Osteoblast (primary cell): ENCODE measurements at places on chromosomes 3 and 15. TPM values are rescaled to one million over a fixed set of nuclear protein-coding genes. Genes with fewer than 3 reads are reported as not detected.

The OSBPL10 gene
- 25.0 and 29.0 TPM in 2 replicates for total RNA-seq

The ETV5 gene
- 42.3 and 44.5 TPM in 2 replicates for total RNA-seq

The GOLGA8T gene
- total RNA-seq: not detected in 2 replicates

The KLHDC8B gene
- total RNA-seq: 16.6 and 18.3 TPM in 2 replicates

DNA sequence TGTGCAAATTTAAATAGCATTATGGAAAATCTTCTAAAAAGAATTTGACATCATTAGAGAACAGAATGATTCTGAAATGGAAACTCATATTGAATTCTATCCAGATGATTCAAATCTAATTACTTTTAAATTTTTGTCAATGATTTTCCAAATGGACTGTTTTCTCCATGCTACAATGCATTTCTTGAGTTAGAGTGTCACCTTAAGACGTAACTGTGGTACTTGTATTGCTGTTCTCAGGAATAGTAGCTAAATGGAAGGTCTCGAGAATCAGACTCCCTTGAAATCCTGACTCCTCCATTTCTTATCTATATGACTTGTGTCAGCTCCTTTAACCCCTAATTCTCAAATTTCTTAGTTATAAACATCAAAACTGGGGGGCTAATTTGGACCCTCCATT is 102.3 kb downstream of the P2RY1 start:
- DNase-seq: peak; percentile 26

- no peak for DNase-seq
Measured at GRCh38 chr3:177968891-177969290, 567.3 kb upstream of the KCNMB2 start.

DNA sequence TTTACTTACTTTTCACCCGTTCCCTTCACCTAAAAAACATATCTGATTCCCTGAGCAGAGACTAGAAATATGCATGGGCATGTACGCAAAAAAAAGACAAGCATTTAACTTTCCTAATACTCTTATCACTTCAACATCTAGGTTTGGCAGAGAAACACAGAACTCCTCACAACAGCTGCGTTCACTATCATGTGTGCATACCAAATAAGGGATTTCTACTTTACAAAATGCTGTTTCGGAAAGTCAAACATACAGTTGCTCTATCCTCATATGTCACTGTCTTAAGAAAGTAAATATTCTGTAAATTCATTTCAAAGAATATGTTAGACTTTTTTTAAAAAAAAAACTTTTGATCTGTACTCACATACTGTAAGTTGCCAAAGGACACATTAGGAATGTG is 65.1 kb upstream of the CBLB start:
- DNase-seq: no peak

DNA sequence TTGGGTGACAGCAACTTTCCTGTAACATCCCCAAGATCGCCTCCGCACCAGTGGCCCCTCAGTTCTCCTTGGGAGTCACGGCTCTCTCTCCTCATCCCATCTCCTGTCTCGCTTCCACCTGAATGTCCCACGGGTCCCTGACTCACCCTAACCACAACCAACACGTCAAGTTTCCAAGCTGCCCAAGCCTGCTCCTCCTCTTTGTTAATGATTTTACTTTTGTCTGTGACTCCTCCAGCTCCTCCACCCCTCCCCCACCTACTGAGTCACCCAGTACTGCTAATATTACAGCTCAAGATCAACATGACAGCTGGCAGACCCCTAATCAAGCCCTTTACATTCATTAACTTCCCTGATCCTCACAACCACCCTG is 39.3 kb downstream of the BDH1 start:
- peak; percentile 96 for DNase-seq

- no peak for DNase-seq
Measured at GRCh38 chr15:81288616-81289015, 35.3 kb downstream of the STARD5 start.

DNA sequence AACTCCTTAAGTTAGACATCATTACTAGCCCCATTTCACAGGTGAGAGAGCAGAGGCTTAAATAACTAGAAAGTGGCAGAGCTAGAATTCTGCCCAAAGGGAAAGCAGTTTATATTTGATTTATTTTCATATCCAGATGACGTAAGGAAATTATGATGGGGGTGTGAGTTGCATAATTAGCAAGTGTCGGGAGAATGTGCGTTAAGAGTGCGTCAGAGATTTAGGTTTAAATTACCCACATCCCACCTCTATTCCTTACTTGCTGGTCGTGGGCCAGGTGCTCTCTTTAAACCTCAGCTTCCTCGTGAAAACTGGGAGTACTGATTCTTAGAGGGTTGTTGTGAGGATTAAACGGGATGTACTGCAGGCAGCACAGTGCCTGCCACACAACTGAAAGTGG is 32.3 kb downstream of the FSTL1 start:
- no peak for DNase-seq

DNA sequence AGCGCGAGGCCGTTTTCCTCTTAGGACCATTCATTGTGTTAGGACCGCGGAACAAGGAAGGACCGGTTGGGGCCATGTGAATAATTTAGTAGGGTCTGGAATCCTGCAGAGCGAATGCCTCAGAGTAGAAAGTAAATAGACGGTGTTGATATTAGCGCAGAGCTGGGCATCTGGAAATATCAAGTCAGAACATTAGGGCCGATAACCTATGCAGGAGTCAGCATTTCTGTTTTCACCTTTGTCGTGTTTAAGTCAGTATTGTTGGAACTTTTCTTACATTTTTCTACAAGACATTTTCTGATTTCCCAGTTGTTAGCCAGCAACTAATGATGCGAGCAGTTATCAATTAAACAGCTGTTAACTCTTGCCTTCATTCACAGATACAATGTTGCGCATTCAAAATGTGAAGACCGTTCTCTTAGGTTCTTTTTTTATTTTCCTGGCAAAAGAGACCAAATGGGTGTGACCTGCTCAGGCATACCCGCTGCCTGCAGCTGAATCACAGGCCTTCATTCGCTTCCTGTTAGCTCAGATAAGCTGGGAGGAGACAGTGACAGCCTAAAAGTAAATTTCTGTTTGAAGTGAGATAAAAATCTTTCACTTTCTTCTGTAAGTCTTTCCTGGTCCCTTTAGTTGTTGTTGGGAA is 966 bp upstream of the PKM start:
- DNase-seq: peak; percentile 98

DNA sequence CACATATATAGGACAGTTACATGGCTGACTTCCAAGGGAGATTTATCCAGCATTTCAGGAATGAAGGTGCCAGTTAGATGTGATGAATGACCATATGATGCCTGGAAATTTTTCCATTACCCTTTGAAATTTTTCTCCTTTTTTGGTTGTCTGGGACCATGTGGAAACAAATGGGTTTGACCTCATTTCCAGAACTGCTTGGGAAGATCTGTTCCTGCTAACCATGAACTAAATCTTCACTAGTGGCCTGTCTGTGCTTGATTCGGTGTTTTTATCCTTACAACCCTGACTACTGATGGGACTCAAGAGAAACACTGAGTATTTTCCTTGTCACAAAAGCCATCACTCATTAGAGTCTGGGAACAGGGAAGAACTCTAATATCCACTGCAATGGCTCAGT is 409.4 kb downstream of the PDCD6IP start:
- DNase-seq: no peak

GRCh38 chr15:81781395-81781794 is 264.4 kb downstream of the MEX3B start:
- no peak for DNase-seq

GRCh38 chr3:133828576-133829309 is 23.1 kb downstream of the SRPRB start:
- peak; percentile 46 for DNase-seq

GRCh38 chr15:66251065-66251789 is 2.3 kb downstream of the MEGF11 start:
- DNase-seq: peak; percentile 86

GRCh38 chr3:180764481-180764880 is 85.2 kb upstream of the CCDC39 start:
- DNase-seq: no peak

GRCh38 chr3:127457094-127457475 is 133.4 kb downstream of the TPRA1 start:
- DNase-seq: peak; percentile 96

DNA sequence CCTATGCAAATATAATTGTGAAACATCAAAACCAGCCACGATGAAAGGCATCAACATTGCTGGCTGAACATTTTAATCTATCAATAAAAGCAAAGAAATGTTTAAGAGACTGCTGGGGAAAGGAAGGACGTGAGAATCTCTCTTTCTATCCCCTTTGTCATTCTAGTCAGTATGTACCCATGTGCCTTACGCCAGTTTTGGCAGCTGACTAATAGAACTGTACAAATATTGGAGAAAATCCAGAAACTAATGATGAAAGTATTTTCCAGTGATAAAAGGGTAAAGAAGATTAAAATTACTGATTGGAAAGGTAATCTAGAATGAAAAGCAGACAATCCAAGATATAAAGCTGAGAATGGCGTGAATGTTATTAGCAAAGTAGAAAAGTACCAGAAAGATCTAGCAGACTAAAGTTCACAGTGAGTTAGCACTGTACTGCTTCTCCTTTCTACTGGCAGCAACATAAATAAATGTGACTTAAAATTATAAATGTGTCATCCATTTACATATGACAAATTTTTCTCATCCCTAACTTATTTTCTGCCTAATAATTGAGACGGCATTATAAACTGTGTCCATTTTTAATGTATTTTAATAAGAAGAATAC is 401.9 kb upstream of the CNTN4 start:
- DNase-seq: no peak

GRCh38 chr3:181790561-181790960 is 78.8 kb downstream of the SOX2 start:
- DNase-seq: no peak

- DNase-seq: no peak
Measured at GRCh38 chr15:75358771-75359536, 9.5 kb downstream of the MAN2C1 start.

- no peak for DNase-seq
Measured at GRCh38 chr3:57064572-57064971, 4.1 kb downstream of the SPATA12 start.

- DNase-seq: peak; percentile 76
Measured at GRCh38 chr3:90184861-90185260, 1077.4 kb downstream of the EPHA3 start.

DNA sequence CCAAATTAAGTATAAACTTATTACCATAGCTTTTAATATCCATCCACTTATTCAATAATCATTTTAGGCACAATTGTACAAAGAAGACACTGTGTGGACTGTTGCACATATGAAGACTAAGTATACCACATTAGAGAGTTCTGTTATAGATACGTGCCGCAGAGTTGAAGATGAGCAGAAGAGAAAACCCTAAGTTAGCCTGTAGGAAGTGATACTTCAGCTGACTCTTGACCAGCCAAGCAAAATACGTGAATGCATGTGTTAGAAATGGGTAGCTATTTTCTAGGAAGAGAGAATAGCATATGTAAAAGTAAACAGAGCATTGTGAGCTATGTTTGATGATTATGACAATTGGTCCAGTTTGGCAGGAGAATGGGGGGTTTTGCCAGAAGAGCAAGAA is 272.0 kb upstream of the ATP11B start:
- DNase-seq: no peak

DNA sequence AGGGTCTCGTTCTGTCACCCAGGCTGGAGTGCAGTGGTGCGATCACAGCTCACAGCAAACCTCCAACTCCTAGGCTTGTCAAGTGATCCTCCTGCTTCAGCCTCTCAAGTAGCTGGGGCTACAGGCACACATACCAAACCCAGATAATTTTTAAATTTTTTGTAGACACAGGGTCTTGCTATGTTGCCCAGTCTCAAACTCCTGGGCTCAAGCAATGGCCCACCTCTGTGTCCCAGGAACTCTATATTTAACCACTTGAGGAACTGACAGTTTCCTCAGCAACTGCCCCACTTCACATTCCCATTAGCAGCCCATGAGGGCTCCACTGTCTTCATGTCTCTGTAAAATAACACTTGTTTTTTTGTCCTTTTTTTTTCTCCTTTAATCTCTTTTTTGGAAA is 68.4 kb downstream of the TAMM41 start:
- DNase-seq: no peak

- DNase-seq: peak; percentile 47
Measured at GRCh38 chr3:179149406-179149867, 1.3 kb downstream of the PIK3CA start.

- no peak for DNase-seq
Measured at GRCh38 chr3:177440456-177441104, 243.3 kb upstream of the TBL1XR1 start.

DNA sequence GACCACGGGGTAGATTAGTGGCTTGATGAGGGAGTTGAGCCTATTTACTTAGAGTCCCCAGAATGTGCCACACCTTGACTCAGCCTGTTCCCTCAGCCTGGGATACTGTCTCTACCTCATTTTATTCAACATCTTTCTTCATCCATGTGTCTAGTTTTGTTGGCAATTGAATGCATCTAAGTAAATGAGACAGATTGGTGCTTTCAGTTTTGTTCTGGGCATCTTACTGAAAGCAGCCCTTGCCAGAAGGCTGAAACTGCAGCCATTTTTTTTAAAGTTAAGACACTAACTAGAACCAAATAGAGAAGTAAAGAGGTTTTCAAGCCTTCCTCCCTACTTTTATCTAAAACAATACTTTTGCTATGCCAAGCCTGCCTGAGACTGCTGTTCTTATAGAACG is 246.8 kb downstream of the SLCO3A1 start:
- no peak for DNase-seq

DNA sequence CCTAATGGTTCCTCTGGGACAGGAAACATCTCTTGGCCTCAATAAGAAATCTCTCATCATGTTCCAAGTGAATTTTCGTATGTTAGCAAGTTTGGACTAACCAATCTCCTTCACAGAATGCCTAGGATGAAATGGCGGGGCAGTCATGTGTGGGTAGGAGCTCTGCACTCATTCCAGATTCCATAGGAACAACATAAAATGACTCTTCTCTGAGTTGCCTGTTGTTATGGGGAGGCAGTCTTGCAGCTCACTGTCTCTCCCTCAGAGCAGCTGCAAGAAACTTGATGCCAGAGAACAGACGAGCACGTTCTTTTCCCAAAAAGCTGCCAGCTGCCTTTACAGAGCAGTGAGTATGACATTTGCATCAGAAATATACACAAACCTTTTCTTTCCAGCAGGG is 34.1 kb downstream of the SPATA12 start:
- peak; percentile 83 for DNase-seq

DNA sequence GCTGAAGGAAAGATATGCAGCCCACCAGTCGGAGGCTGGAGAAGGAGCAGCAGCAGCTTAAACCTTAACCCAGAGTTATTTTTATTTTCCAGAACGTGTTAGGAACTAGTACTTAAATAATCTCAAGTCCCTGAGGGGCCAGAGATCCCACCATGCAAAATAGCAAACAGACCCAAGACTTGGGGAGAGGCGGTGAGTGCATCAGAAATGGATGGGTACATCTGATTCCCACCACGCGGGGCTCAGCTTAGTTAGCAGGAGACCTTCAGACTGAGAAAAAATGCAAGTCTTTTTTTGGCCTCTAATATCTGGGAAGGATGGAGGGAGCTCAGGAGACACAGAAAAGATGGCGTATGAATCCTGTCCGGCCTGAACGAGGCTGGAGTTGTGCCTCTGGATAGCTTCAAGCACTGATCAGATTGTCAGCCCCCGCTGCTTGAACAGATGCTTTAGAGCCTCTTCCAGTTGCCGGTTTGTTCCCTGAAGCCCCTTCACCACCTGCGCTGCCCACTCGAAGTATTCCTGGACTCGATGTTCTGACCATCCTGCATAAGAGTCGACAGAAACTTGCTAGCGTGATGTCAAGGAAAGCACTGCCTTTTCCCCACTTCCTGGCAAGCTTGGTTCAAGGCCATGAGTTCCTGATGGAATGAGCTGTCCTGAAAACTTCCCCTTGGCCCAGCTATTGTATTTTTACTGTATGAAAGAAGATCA is 1.3 kb downstream of the HDDC3 start:
- peak; percentile 72 for DNase-seq

- no peak for DNase-seq
Measured at GRCh38 chr3:134377896-134378295, 3.6 kb upstream of the AMOTL2 start.

GRCh38 chr3:16322189-16322588 is 57.2 kb downstream of the OXNAD1 start:
- no peak for DNase-seq
